ENCODE measurements at places on chromosomes 3 and 15. TPM values are rescaled to one million over a fixed set of nuclear protein-coding genes. Genes with fewer than 3 reads are reported as not detected.

Gene TNIK
- total RNA-seq: 43.5 TPM

Gene DPPA2
- total RNA-seq: not detected

Gene RYR3
- total RNA-seq: 0.14 TPM

Gene CSPG5
- total RNA-seq: not detected

DNA sequence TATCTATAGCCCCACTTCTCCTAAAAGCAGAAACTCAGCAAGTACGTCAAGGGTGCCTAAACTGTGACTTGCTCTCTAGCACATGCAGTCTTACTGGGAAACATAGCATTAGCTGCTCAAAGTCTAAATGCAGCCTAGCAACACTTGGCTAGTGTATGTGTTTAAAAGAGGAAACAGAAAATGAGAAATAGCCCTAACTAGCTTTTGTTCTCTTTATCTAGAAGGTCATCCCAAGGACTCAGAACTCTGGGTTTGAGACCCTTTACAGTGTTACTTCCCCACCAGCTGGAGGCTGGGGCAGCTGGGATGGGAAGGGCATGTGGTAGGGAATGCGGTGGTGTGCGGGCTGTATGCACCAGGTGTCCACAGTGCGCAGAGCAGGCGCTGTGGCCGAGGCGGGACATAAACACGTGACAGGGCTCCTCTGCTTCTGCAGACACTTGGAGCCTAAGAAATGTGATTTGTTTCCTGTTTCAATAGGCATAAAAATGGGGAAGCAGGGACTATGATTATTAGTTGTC is 13.3 kb downstream of the ETV5 start:
- DNase-seq: no peak

- DNase-seq: no peak
Measured at GRCh38 chr3:130699765-130700164, 46.9 kb downstream of the PIK3R4 start.

- DNase-seq: peak; percentile 51
Measured at GRCh38 chr3:148992027-148992634, 791 bp downstream of the GYG1 start.

DNA sequence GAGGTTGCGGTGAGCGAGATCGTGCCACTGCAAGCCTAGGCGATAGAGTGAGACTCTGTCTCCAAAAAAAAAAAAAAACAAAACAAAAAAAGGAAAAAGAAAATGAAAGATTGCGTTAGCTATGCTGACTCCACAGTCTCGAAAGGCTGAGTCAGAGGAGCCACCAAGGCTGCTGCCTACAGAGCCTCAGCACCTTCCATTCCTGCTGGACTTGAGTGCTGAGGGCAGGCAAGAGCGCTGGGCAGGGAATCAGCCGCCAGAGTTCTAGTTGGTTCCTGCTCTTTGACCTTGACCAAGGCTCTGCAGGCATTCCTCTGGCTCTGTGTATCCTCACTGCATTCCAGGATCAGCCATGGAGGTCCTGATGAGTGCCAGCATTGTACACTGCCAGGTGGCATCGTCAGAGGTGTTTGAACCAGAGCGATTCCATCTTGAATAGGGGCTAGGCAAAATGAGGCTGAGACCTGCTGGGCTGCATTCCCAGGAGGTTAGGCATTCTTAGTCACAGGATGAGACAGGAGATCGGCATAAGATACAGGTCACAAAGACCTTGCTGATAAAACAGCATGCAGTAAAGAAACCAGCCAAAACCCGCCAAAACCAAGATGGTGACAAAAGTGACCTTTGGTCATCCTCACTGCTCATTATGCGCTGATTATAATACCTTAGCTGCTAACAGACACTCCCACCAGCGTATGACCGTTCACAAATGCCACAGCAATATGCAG is 5.9 kb downstream of the MESP2 start:
- DNase-seq: no peak

- DNase-seq: no peak
Measured at GRCh38 chr15:52225230-52225629, 34.0 kb upstream of the GNB5 start.

GRCh38 chr3:9422712-9423424 is 25.5 kb downstream of the SETD5 start:
- DNase-seq: no peak

- no peak for DNase-seq
Measured at GRCh38 chr3:95711789-95712188, 1102.6 kb upstream of the EPHA6 start.

GRCh38 chr15:68553994-68554720 is 24.6 kb upstream of the CORO2B start:
- DNase-seq: peak; percentile 78

- DNase-seq: no peak
Measured at GRCh38 chr3:17213102-17213501, 328.3 kb downstream of the PLCL2 start.

GRCh38 chr3:56826831-56827722 is 25.3 kb upstream of the ARHGEF3 start:
- no peak for DNase-seq

DNA sequence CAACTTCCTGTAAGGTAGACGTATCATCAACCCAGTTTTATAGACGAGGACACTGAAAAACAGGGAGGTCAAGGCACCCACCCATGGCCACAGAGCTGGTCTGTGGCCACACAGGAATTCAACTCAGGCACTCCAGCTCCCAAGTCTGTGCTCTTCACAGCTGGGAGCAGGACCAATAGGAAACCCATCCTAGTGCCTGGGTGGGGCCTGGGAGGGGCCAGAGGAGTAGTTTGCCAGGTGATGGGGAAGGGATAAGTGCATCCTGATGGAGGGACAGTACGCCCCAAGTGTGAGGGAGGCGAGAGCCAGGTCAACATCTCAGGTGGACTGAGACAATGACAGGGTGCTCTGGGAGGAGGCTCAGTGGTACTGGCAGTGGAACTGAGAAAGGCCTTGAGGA is 22.0 kb downstream of the KIF9 start:
- DNase-seq: no peak

DNA sequence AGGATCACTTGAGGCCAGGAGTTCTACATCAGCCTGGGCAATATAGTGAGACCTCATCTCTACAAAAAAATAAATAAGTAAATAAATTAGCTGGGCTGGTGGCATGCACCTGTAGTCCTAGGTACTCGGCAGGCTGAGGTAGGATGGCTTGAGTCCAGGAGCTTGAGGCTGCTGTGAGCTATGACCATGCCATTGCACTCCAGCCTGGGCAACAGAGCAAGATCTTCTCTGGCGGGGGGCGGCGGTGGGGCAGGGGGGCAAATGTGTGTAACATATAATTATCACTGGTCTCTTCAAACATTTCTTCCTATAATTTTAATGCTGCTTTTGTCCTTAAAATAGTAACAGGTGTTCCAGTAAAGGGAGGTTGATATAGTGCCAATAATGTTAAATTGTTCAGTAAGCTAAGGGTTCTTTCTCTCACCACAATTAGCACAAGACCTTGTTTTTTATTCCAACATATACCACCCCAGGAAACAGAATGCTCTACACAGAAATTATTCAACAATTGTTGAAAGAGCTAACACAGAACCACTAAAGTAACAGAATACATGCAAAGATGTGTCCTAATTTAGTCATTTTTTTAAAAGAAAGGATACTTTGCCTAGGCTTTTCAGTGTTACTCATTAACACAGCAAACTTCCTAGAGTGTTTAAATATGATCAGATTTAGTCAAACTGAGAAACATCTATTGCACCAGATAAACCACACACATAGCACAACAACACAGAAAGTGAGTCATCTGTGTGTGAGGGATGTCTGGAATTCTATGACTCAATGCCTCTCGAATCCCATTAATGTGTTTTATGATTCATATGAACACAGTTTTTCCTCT is 29.1 kb downstream of the ANKRD28 start:
- no peak for DNase-seq

DNA sequence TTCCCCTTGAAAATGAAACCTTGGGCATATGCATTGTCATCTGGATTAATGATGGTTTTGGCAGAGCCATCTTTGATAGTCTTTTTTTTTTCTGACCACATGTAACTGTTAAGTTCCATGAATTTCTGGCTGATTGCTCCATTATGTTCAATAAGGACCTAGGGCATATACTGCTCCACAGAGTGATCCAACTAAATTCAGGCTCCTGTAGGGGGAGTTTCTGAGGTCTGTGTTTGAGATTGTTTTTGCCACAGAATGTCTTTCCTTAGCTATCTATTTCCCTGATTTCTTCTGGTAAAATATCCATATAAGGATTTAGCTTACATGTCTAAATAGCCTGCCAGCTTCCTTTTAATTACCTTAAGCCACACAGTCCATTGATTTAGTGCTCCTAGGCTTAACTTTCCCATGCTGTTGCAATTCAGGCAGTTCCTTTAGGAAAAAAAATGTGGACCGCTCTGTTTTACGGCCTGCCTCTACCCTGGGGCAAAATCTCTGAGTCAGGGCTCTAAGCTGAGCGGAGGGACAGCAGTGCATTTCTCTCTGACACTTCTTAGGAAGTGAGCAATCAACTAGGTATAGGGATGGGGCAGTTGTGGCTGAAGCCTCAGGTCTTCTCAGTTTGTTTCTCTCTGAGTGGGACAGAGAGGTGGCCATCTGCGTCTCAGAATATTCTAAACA is 796.2 kb downstream of the NR2F2 start:
- no peak for DNase-seq

Measured in heart right ventricle (tissue), 16 donors.